ENCODE measurements at places on chromosomes 7 and 10.

DNA sequence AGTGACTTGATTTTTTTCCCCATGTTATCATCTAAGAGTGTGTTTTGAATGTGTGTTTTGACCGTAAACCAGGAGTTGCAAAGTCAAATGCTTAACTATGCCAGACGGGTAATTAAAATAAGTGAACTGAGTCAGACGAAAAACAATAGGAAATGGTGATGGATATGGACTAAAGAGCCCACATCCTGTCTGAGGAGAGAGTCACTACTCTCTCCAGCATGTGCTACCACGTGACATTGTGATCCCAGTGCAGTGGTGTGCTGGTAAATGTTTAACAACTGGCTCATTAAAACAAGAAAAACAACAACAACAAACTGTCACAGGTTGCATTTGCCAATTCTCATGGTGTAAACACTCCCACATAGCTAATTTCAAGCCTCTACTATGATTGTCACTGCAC, 164.3 kb downstream of the SUGCT start:
- no peak for DNase-seq

GRCh38 chr10:99874341-99875085, 92.1 kb downstream of the ABCC2 start:
- DNase-seq: no peak

DNA sequence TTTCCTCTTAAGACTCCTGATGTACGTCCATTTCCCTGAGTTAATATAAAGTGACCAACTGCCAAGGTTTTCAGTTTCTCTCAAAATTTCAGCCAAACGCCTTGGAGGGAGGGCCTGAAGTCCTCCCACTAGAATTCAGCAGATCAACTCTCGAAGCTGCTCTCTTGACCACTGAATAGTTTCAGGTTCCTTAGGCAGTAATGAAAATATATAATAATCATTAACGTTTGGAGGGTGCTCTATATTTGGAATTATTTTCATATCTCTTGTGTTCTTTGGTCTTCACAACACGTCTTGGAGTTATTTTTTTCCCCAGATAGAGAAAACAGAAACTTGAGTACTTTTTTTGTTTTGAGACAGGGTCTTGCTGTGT, 123.6 kb upstream of the SFMBT2 start:
- DNase-seq: no peak

DNA sequence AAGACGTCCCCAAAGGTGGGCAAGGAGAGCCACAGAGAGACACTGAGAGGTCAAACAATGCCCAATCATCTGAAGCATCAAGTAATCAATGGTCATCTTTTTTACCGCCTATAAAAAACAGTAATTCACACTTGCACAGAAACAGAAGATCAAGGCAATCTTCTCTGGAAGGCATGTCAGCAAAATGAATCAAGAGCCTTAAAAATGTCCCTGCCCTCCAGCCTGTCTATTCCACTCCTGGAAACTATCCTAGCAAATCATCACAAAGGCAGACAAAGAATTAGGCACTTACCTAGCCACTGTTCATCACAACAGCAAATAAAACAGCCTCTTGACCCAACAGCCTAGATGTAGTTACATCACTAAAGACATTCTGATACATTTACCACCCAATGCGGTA, 48.9 kb downstream of the FAM53B start:
- DNase-seq: no peak

- no peak for DNase-seq
Observed at GRCh38 chr10:107417446-107417845, 252.9 kb upstream of the SORCS1 start.

DNA sequence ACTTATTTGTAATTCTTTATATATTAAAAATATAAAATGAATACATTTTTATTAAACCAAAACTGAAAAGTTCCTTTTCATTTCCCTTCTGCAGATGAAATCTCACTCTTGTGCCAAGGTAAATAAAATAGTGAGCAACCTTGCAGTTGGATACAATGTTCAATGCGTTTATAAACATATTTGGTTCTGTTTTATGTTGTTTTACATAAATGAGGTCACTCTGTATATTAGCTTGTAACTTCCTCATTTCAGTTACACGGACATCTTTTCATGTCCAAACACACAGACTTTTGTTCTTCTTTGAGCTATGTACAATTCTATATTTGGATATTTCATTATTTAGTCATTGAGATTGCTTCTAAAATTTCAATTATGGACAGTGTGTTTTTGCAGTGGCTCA, 107.7 kb downstream of the BBS9 start:
- DNase-seq: no peak

- no peak for DNase-seq
Observed at GRCh38 chr7:4472728-4473127, 209.4 kb upstream of the FOXK1 start.

DNA sequence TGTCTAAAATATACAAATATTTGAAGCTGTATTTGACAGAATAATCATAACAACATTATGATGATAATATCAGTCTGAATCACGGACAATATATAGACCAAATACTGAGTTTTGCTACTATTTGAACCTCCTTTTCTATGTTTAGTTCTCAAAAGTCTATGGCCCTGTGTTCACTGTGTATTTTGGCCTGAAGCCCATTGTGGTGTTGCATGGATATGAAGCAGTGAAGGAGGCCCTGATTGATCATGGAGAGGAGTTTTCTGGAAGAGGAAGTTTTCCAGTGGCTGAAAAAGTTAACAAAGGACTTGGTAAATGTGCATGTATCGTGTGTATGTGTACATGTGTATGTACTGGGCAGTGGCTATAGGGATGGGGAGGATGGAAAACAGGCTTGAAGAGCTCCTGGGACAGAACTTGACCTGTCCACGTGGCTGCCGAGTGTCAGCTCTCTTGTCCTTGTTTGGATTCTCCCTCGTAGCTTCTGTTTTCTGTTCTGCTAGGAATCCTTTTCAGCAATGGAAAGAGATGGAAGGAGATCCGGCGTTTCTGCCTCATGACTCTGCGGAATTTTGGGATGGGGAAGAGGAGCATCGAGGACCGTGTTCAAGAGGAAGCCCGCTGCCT, 4.2 kb downstream of the CYP2C18 start:
- DNase-seq: no peak

DNA sequence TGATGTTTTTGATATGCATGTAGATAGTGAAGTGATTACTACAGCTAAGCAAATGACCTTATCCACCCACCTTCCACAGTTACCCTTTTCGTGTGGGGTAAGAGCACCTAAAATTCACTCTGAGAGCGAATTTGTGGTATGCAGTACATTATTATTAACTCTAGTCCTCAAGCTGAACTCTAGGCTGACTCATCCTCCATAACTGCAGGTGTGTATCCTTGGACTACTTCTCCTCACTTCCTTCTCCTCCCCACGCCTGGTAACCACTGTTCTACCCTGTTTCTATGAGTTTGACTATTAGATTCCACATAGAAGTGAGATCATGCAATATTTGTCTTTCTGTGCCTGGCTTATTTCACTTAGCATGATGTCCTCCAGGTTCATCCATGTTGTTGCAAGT, 484.6 kb downstream of the GATA3 start:
- no peak for DNase-seq

- DNase-seq: no peak
Observed at GRCh38 chr7:1351881-1352625, 107.2 kb downstream of the MICALL2 start.

- DNase-seq: no peak
Observed at GRCh38 chr10:118955951-118956801, 73.3 kb upstream of the NANOS1 start.

GRCh38 chr10:74891053-74891452, 64.7 kb downstream of the KAT6B start:
- DNase-seq: no peak

DNA sequence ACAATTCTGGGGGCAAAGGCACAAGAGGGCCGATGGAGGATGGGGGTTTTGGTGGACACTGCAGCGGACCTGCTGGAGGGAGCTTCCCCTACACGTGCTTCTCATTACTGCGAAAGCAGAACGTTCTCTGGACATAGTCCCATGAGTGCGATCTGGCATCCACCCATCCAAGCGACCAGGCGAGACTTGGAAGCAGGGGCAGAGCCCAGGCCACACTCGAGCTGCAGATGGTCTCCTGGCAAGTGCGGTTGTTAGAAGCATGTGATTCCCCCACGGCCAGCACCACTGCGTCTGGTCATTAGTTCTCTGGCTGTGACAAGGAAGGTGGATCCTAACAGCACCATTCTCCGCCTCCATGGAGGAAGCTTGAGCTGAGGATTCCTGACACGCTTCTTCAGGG, 118.4 kb upstream of the TCERG1L start:
- no peak for DNase-seq

- DNase-seq: no peak
Observed at GRCh38 chr10:69319841-69320316, 41.6 kb downstream of the HK1 start.

DNA sequence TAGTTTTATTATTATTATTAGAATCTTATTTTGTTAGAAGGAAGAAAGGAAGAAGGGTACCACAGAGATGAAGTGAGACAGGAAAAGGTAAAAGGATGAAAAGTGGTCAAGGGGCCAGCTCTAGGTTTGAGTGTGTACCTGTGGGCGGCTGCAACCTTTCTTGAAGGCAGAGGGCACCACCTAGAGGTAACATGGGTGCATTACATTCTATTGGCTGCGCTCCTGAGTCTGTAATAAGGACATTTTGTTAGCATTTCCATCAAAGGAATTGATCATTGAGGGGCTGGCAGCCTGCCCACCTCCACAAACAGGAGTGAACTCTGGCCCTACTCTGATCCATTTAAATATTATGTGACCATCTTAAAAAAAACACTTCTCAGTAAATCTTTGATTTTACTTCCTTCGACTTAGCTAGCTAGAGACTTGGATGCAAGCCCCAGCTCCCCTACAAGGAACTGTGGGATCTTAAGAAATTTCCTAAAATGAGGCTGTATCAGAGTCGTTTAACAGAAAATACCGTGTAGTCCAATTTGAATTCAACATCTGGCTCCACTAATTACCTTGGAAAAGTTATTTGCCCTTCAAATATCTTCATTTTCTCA, 610.4 kb downstream of the IPMK start:
- no peak for DNase-seq

- no peak for DNase-seq
Observed at GRCh38 chr10:129495698-129496097, 28.7 kb downstream of the MGMT start.

DNA sequence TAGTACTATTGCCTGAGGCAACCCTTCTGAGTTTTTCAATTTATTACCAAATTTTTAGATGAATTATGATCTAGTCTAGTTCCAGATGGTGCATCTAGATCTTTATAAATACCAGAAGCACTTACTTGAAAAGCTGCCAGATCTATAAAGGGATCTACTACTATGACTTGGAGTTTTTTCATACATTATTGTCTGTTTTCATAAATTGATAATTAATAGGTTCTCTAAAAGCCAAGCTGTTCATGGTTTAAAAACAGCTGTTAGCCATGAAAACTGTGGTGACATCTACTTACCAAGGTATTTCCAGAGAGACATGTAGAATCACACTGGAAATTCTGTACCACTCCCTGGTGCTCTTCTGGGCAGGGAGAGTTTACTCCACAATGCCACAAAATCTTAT, 786.5 kb upstream of the C7orf33 start:
- DNase-seq: no peak

DNA sequence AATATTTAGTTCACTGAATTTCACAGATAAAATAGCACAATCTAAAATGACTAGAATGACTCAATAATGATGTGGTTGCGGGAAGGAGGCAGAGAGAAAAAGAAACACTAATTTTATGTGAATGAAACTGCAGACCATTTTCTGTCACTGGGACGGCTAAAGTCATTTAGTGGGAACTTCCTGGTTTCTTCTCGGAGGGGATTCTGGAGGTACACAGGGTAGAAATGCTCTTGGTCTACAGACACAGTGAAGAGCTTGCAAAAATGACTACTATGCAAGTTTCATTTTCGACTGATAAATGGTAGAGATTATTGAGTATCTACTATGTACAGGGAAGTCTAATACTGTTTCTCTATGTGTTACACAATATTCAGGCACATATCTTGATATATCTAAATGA, 63.5 kb upstream of the LRRN3 start:
- no peak for DNase-seq

DNA sequence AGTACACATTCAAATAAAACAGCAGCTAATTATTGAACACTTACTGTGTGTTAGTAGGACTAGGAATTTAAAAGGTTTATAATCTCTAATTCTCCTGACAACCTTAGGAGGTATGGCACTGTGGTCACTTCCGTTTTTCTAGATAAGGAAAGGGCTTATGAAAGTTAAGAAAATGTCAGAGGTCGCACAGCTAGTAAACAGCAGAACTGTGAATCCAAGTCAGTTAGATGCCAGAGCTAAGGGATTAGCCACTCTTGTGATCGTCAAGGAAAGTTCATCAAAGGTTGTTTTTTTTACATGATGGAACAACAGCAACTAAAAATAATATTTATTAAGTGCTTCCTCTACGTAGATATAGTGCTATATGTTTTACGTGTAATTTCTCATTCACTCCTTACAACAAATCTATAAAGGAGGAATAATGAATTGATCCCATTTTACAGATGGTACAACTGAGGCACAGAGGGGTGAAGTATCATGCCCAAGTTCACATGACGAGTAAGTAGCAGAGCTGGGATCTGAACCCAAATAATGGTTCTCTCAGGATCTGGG, 84.9 kb downstream of the NAMPT start:
- no peak for DNase-seq

DNA sequence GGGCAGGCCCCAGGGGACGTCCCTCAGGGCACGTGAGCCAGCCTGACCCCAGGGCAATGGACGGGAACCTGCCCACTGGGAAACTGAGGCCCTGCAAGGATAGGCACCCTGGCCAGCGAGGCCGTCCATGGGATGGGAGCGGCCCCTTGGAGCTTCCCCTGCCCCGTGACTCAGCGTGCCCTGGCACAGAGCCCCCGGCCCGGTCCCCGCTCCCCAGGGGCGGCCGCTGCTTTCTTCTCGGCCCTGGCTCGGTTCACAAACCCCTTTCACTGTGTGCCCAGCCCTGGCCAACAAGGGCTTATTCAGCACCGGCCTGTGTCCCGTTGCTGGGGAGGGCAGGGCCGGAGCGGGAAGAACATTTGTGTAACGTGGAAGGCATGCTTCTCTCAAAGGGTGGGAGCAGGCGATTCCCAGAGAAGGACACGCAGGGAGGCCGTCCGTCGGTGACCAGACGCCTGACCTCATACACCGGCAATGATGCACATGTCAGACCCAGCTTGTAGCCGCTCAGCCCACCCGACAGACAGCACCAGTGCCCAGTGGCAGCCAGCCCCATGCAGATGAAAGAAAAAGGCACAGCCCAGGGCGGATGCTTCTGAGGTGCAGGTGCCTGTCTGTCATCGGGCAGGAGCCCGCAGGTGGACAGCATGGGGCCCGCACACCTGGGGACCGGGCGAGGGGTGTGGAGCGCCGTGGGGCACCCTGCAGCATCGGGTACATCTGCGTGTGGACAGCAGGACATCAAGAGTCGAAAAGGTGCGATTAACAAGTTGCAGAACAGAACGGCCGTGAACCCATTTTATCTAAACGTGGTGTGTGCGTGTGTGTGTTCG, 94.5 kb downstream of the PDGFA start:
- DNase-seq: no peak

DNA sequence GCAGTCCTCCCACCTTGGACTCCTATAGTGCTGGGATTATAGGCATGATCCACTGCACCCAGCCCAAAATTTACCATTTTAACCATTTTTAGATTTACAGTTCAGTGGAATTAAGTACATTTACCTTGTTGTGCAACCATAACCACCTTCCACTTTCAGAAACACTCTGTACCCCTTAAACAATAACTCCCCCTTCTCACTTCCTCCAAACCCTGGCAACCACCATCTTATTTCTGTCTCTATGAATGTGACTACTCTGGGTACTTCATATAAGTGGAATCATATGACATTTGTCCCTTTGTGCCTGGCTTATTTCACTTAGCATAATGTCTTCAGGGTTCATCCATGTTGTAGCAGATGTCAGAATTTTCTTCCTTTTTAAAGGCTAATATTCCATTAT, 33.6 kb downstream of the SUFU start:
- no peak for DNase-seq

Measured in activated CD4-positive, alpha-beta T cell treated with anti-CD3 and anti-CD28 coated beads, Interleukin-2, amount 50 U/mL, for 24 hours (primary cell).